ENCODE measurements at places on chromosomes 6 and 20.

- no peak for DNase-seq
These were observed 742.9 kb downstream of the DHX35 start for GRCh38 chr20:39705032-39705431.

GRCh38 chr6:81838724-81839426, 86.4 kb upstream of the TENT5A start:
- DNase-seq: no peak

- no peak for DNase-seq
These were observed 50.3 kb upstream of the MCM9 start for GRCh38 chr6:118985123-118985830.

GRCh38 chr6:31397901-31398525, 5.4 kb upstream of the MICA start:
- no peak for DNase-seq

- no peak for DNase-seq
These were observed 1074.4 kb upstream of the FLRT3 start for GRCh38 chr20:15411781-15412180.

All from brain microvascular endothelial cell (primary cell).